ENCODE measurements at places on chromosomes 6 and 20. TPM values are rescaled to one million over a fixed set of nuclear protein-coding genes. Genes with fewer than 3 reads are reported as not detected.

Gene SEMG1
- total RNA-seq, result not detected

Gene MGME1
- total RNA-seq, result 16.5 TPM

Gene NNAT
- total RNA-seq, result 5.3 TPM

Gene PDE10A
- total RNA-seq, result 15.9 TPM

Gene HIVEP2
- total RNA-seq, result 51.7 TPM

Gene HLA-DOA
- 0.67 TPM for total RNA-seq

Gene HACE1
- total RNA-seq, result 12.6 TPM

Gene HLA-G
- not detected for total RNA-seq

Measured in motor neuron (in vitro differentiated cells).